ENCODE measurements at places on chromosomes 16 and 17.

DNA sequence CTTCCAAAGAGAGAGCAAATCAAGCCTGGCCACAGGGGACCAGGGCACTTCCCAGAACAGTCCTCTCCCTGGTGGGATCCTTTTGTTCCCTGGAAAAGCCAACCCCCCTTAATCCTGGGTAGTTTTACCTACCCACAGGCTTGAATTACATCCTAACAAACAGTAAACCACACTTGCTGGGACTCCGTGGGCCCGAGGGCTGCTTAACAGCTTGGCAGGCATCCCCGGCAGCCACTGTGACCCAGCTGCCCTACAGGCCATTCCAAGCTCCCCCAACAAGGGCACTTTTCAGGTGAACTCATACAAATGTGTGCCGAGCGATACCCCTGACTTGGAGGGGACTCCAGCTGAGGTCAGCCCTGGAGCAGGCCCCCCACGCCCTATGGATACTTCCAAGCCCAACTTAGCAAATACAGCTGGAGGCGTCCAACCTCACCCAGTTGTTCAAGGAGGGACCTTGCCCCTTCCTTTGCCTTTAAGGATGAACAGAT is 26.4 kb downstream of the ADCY9 start:
- no peak for DNase-seq

DNA sequence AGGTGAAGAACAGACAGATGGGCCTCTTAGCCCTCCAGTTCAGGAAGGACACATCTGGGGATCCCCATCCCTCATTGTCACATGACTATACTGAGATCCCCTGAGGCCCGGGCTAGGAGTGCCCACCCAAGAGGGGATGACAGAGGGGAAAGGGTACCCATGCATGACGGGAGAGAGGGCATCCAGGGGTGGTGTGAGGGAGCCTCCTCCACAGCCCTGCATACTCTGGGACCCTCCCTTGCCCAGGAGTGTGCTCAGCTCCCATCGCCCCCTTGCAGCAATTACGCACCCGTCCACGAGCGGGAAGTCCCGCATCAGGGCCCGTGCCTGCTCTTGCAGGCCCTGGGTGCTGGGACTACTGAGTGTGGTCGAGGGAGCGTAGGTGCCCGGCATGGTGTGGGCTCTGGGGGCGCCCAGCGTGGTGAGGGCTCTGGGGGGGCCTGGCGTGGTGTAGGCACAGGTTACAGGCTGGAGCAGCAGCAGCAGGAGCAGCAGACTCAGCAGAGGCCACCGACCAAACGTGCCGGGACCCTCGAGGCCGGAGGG is 6.5 kb downstream of the DPEP2 start:
- no peak for DNase-seq

- no peak for DNase-seq
Observed at GRCh38 chr17:7094652-7095019, 14.6 kb upstream of the CLEC10A start.

- no peak for DNase-seq
Observed at GRCh38 chr17:82367724-82368524, 3.6 kb upstream of the UTS2R start.

- DNase-seq: no peak
Observed at GRCh38 chr17:13078591-13079385, 61.0 kb upstream of the ELAC2 start.

GRCh38 chr17:80616705-80617104 is 72.1 kb downstream of the RPTOR start:
- no peak for DNase-seq

- no peak for DNase-seq
Observed at GRCh38 chr16:54651440-54652195, 279.0 kb upstream of the IRX5 start.

DNA sequence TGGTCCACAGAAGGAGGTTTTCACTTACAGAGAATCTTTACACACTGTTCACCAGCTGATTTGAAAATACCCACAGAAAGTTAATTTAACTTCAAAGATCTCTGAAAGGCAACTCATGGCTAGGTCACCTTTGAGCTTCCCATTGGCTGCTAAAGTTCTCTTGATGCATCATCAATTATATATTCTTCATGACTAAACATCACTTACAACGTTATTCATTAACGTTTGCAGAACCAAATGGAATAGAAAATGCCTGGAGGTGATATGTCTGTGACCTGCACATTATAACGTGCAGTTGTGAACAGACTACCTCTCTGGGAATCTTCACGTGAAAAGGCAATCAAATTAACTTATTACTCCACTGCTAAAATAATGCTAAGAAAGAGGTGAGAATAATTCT is 238.5 kb downstream of the ZFHX3 start:
- DNase-seq: no peak

GRCh38 chr17:1228781-1229348 is 41.4 kb upstream of the BHLHA9 start:
- no peak for DNase-seq

DNA sequence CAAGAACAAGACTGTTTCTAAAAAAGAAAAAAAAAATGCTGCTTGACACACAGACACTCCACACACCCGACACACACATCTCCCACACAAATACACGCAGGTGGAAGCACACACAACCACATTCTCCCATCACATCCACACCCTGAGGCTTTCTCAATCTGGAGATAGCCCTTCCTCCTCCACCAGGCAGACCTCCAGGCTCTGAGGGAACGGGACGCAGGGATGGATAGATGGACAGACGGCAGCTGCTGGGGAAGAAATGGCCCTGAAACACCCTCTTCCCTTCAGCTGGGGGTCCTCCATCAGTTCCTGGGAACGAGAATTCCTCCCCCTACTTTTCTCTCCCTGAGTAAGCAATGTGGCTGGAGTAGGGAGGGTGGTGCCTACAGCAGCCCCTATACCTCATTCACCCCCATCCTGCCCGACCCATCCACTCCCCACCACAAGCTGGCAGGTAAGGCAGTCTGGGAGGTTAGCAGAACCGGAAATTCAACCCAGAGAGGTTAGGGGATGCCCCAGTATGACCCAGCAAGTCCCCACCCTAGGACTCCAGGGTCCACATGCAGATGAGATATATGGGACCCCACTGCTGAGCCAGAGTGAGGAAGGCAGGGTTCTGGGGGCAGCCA is 4.1 kb upstream of the LITAFD start:
- DNase-seq: no peak

GRCh38 chr16:19330841-19331397 is 45.4 kb downstream of the CLEC19A start:
- DNase-seq: no peak

- DNase-seq: no peak
Observed at GRCh38 chr17:64259426-64259825, 3.6 kb downstream of the TEX2 start.

- no peak for DNase-seq
Observed at GRCh38 chr17:50452630-50453300, 15.9 kb downstream of the CHAD start.

- DNase-seq: no peak
Observed at GRCh38 chr17:41816637-41817320, 4.0 kb downstream of the FKBP10 start.

- DNase-seq: no peak
Observed at GRCh38 chr16:77647726-77648125, 74.6 kb upstream of the NUDT7 start.

- DNase-seq: no peak
Observed at GRCh38 chr17:29740017-29740416, 117.3 kb upstream of the CORO6 start.

DNA sequence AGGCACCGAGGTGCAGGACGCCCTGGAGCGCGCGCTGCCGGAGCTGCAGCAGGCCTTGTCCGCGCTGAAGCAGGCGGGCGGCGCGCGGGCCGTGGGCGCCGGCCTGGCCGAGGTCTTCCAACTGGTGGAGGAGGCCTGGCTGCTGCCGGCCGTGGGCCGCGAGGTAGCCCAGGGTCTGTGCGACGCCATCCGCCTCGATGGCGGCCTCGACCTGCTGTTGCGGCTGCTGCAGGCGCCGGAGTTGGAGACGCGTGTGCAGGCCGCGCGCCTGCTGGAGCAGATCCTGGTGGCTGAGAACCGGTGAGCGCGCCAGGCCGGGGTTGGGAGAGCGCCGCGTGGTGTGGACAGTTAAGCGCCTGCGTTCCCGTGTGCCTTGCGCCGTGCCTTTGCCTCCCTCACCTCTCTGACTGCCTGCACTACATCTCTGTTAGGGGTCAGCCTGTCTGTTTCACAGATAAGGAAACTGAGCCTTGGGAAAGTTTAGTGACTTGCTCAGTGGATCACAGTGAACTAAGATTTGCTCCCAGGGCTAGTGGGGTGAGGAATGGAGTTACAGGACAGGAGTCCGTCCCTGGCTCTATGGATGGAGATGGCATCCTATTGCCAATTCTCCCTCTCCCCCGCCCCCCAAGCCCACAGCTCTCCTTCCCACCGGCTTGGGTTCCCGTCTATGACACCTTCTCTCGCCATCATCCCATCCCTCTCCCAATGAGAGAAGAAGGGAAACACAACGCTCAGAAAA is 880 bp downstream of the SARM1 start:
- DNase-seq: no peak

GRCh38 chr17:77608431-77608830 is 350.1 kb upstream of the TNRC6C start:
- no peak for DNase-seq

GRCh38 chr16:56414366-56414765 is 11.0 kb downstream of the AMFR start:
- DNase-seq: no peak

DNA sequence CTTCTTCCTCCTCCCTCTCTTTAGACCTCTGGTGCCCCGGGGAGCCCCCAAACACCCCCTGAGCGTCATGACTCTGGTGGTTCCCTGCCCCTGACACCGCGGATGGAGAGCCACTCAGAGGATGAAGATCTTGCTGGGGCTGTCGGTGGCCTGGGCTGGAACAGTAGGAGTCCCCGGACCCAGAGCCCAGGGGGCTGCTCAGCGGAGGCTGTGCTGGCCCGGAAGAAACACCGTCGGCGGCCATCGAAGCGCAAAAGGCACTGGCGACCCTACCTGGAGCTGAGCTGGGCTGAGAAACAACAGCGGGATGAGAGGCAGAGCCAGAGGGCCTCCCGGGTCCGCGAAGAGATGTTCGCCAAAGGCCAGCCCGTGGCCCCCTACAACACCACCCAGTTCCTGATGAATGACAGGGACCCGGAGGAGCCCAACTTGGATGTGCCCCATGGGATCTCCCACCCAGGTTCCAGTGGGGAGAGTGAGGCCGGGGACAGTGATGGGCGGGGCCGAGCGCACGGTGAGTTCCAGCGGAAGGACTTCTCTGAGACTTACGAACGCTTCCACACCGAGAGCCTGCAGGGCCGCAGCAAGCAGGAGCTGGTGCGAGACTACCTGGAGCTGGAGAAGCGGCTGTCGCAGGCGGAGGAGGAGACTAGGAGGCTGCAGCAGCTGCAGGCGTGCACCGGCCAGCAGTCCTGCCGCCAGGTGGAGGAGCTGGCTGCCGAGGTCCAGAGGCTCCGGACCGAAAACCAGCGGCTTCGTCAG is 7.5 kb downstream of the HEXIM2 start:
- no peak for DNase-seq
